Activated T-helper 17 cell treated with anti-CD3 and anti-CD28 coated beads, Interleukin-2, amount 50 U/mL, for 72 hours (primary cell): ENCODE measurements at places on chromosomes 2 and 18.

- no peak for ATAC-seq
Measured at GRCh38 chr2:72134408-72134996, 13.2 kb downstream of the CYP26B1 start.

DNA sequence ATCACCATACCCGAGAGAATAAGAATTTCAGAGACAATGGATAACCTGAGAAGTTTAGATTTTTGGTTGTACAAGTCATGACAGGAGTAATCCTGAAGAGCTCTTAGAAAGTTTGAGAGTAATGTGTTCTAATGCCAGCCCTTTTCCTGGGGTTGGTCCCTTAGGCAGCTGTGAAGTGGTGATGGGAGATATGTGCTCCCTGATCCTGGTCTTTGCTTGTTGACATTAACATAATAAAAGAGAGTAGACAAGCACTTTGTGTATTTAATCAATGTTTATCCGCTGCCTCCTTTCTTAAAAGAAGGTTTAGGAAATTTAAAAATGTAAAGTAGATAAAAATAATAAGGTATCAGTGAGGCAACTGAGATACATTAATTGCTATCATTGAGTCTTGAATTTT lies 13.8 kb upstream of the DSC3 start:
- ATAC-seq, result no peak

GRCh38 chr18:49617865-49618264 lies 56.0 kb downstream of the LIPG start:
- ATAC-seq, result no peak

GRCh38 chr2:230600285-230600684 lies 112.4 kb upstream of the CAB39 start:
- ATAC-seq, result peak; percentile 30

GRCh38 chr2:147845411-147845971 lies 662 bp downstream of the ACVR2A start:
- peak; percentile 68 for ATAC-seq

DNA sequence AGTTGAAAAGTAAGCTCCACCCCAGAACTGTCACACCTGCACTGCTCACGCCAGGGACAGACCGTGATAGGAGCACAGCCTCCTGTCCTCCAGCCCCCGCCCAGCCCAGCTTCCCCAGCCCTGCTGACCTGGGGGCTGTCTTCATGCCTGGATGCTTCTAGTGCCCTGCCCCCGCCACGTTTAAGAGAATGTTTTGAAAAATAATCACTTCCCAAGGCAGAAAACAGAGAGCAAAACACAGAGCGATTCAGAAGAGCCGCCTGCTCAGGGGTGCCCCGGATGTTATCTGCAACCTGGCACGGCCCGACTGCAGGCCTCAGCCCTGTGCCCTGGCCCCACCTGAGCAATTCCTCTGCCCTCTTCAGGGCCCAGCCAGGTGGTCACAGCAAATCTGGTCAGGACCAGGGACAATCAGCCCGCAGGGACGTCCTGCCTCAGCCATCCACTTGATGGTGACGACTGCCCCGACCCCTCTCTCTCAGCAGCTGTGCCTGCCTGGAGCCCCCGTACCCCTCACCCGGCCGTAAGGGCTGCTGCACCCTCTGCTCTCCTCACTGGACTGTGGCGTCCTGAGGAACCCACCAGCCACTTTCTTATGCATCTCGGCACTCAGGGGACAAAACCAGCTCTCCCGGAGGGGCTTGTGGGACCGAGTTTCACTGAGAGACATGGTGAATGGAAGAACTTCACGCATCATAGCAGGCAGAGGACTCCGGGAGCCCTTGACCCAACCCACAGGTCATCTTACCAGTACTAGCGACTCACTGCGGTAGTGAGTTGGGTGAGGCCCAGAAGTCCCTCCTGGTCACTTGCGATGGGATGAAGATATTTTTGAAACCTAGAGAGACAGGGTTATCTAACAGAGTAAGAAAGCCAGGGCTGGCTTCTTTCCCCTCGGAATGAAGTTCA lies 30.2 kb downstream of the ADI1 start:
- ATAC-seq, result no peak

DNA sequence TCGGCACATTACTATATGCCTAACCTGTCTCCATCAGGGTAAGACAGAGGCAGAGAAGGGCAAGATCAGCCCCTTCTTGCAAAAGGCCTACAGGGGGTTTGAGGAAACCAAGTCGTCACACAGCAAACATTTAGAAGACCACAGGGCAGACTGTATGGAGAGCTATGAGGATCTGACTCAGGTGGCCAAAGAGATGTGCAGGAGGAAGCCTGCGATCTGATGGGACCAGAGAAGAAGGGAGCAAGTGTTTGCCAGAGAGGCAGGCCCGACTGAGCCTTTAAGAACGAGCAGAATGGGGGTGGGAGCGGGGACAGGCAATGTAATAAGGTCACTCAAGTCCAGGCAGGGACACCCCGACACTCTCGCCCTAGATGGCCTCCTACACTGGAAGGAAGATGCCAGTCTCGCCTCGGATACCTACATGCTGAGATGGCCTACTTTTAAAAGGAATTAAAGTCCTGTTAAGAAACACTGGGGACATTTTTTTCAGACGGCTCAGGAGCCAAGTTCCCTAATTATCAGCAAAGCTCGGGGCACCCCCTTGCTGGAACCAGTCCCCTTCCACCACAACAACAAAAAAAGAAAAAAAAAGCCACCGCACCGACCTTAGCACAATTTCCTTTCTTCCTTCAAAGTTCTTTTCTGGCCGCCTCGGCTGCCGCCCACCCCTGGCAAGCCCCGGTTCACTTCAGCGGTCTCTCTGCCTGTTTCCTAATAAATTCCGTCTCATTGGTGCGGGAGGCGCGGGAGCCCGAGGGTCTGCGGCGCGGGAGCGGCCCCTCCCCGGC lies 1.5 kb downstream of the SFXN5 start:
- no peak for ATAC-seq

- no peak for ATAC-seq
Measured at GRCh38 chr18:39801010-39801409, 2154.0 kb upstream of the PIK3C3 start.

DNA sequence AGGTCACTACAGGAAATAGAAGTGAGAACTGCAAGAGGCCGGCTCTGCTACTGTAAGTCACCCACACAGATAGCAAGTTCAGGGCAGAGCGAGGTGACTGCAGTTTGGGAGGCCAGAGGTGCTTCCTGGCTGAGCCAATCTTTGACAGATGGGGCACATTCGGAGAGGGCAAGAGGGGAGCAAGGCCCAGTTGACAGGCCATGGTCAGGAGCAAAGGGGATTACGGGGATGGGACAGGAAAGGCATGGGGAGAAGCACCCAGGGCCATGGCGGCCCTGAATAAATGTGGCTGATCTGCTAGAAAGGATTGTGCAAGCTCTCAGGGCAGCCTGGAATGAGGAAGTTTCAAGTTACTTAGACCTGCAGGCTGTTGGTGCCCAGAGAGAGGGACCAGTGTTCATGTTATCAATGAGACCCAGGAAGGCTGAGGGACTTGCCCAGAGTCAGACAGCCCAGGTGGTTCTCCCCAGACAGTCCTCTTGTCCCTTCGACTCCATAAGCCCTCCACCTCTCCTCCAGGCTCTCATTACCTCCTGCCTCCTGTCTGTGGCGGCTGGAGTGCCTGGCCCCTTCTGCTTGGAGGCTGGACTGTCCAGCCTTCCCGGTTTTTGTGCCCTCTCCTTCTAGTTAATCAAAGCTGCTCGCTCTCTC lies 123.3 kb downstream of the CTIF start:
- no peak for ATAC-seq

DNA sequence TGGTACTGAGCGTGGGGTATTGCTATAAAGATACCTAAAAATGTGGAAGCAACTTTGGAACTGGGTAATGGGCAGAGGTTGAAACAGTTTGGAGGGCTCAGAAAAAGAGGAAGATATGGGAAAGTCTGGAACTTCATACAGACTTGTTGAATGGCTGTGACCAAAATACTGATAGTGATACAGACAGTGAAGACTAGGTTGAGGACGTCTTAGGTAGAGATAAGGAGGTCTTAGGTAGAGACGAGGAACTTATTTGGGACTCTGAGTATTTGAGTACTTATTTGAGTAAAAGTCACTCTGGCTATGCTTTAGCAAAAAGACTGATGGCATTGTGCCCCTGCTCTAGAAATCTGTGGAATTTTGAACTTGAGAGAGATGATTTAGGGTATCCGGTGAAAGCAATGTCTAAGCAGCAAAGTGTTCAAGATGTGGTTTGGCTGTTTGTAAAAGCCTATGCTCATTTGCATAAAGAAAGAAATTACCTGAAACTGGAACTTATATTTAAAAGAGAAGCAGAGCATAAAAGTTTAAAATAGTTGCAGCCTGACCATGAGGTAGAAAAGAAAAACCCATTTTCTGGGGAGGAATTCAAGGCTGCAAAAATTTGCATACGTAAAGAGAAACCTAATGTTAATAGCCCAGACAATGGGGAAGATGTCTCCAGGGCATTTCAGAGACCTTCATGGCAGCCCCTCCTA lies 219.6 kb downstream of the PDE1A start:
- ATAC-seq, result no peak

GRCh38 chr2:206084870-206085741 lies 868 bp downstream of the INO80D start:
- ATAC-seq, result peak; percentile 37

DNA sequence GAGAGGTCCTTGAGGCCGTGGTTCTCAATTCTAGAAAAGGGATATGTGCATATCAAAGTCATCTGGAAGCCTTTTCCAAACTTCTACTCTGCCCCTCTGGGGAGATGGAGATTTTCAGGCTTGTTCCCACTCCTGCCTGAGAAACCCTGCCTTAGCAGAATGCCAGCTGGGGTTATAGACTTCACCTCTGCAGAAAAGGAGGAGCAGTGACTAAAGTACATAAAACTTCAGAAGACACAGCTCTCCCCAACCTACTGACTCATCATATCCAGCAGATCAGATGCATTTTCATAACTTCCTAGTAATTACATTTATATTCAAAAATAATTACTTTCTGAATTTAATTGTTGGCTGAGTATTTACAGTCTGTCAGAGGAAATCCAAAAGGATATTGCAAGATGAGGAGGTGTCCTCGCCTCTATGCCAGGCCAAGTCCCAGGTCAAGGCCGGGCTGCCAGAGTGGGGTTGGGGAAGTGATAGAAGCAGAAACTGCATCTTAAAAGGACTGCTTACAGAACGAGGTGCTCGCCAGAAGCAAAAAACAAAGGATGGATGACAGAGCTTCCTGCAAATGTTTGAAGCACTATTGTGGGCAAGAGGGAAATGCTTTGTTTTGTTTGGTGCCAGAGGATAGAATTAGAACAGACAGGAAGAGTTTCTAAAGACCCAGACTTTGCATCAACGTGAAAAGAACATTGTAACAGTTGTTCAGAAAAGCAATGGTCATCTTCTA lies 75.6 kb upstream of the APCDD1 start:
- ATAC-seq, result no peak

DNA sequence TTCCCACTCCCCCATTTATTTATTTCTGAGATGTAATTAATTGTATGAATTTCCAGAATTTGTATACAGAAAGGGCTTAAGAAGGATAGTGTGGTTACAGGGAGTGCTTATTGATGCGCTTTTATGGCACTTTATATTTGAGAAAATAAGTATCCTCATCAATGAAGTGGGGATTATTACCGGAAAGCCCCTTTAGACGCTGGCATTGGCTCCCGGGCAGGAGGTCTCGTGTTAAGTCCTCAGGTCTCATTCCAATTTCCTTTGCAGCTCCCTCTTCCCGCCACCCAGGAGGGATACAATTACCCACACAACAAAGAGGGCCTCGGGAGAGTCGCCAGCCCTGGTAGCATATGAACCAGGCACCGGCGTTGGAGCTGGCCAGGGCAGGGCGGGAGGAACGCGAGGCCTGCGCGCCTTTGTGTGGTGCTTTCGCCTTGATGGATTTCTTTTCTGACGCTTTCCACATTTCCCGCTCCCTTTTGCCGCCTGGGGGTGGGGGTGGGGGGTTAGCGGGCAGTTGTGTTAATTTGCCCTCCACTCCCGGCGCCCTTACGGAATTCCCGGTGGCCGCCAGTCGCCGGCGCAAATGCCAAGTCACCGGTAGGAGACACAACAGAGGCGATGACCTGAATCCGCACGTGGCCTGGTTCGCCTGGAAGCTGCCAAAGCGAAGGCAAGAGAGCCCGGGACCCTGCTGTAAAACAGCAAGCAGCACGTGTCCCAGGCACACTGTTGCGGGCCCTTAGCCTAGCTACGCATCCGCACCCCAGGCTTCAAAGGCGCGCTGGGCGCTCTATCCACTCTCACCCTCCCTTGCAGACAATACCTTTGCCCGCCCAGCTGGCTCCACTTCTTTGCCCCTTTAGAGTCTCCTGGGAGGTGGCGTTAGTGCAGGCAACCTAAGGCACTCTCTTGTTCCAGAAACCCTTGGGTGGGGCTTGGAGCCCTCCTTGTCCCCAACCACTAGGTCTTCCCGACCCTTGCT lies 3.3 kb downstream of the GAD1 start:
- ATAC-seq, result no peak

DNA sequence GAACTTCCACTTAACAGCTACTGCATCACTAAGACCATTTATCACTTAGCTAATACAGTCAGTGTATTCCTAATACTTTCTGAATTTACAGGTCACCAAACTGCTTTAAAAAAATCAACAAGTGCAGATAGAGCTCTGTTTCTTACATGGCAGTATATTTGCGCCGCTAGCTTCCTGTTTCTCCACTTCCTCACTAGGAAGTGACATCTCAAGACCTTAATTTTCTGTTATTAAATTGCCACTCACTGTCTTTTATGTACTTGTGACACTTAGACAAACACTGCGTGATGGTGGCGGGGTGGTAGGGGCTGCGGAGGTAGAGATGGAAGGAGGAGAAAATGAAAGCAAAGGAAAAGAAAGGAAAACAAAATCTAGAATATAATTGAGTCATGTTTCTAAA lies 53.7 kb upstream of the CRIM1 start:
- no peak for ATAC-seq

DNA sequence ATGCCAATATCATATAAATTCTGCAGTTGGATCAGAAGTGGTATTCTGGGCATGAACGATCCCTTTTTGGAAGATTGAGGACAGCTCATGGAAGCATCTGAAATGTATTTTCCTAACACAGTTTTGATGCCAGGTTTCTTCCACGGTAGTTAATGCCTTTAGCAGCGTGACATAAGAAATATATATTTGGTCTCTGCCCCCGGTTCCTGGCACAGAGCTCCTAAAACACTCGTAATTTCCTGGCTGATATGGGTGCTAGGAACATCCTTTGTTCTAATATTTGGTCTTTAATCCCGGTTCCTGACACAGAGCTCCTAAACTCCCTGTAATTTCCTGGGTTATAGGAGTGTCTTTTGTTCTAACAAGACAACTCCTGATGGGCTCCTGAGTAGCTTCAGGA lies 8.2 kb upstream of the CABLES1 start:
- no peak for ATAC-seq

- ATAC-seq, result no peak
Measured at GRCh38 chr2:167509586-167509985, 621.3 kb downstream of the XIRP2 start.

- no peak for ATAC-seq
Measured at GRCh38 chr2:122491011-122491410, 735.6 kb downstream of the TSN start.

DNA sequence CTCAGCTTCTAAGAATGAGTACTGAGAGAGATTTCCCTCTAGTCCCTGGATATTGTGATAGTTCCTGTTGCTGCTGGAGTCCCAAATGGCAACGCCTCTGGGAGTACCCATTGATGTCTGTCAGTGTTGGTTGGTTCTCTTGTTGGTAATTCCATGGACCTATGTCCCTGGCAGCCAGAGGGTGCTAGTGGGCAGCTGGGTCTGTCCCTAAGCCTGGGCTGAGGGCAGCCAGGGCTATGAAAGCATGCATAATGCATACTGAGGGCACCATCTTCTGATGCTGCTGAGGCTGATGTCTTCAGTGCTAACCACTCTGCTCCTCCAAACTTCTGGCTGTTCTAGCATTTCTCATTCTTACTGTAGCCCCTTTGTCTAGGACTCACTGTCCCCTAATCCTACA lies 35.9 kb downstream of the NABP1 start:
- peak; percentile 54 for ATAC-seq

- ATAC-seq, result no peak
Measured at GRCh38 chr2:120132190-120132589, 91.0 kb downstream of the TMEM185B start.
